ENCODE measurements at places on chromosomes 5 and 9.

- no peak for DNase-seq
These were observed 14.0 kb upstream of the TNIP1 start for GRCh38 chr5:151094852-151095245.

- no peak for DNase-seq
These were observed 14.1 kb upstream of the TNFAIP8 start for GRCh38 chr5:119341452-119342349.

DNA sequence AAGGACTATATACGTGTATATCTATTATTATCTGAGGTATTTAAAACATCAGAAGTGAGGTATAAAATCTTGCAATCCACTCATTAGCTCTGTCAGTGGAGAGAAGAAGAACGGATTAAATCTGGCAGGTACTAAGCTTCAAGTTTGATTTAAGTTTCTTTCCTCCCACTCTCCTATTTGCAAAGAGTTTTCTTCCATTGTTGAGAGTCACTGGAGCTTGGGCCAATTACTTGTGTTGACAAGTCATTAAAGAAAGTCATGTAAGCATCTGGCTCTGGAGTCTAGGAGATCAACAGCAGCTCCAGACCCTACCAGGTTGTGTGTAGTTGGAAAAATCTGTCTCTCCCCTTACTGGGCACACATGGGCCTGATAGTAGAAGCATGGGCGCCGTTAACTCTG lies 476.8 kb upstream of the SMARCA2 start:
- no peak for DNase-seq

GRCh38 chr5:153543959-153544470 lies 53.5 kb downstream of the GRIA1 start:
- no peak for DNase-seq

GRCh38 chr5:33422191-33422590 lies 18.6 kb upstream of the TARS1 start:
- DNase-seq: no peak

- DNase-seq: peak; percentile 32
These were observed 16.3 kb downstream of the NMRK1 start for GRCh38 chr9:75071530-75072122.

GRCh38 chr5:125199968-125200865 lies 453.8 kb upstream of the ZNF608 start:
- DNase-seq: no peak

- no peak for DNase-seq
These were observed 31.8 kb upstream of the PTGS1 start for GRCh38 chr9:122338994-122339393.

DNA sequence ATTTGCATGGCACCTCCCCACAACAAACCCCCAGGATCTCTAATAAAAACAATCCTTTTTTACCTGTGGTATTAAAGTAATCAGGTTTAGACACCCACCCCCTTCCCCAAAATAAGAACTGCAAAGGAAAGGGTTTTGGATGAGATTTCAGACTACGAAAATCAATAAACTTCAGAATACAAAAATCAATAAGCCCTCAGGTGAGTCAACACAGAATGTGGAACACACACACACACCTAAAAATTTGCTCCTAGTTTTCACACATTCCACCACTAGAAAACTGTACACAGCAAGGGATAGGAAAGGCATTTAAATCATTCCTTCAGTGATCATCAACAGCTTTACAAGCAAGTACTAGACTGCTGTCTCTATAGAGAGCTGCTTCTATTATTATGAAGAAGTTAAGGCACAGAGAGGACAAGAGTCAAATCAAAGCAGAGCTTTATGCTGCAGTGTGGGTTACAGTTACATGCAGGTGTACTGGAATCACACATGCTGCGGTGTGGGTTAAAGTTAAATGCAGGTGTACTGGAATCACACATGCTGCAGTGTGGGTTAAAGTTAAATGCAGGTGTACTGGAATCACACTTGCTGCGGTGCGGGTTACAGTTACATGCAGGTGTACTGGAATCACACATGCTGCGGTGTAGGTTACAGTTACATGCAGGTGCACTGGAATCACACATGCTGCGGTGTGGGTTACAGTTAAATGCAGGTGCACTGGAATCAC lies 36.3 kb downstream of the PFDN1 start:
- no peak for DNase-seq

GRCh38 chr5:85441853-85442252 lies 1057.2 kb upstream of the EDIL3 start:
- no peak for DNase-seq

GRCh38 chr9:89642789-89643188 lies 38.0 kb downstream of the GADD45G start:
- DNase-seq: no peak

GRCh38 chr9:133781828-133782135 lies 43.6 kb upstream of the SARDH start:
- no peak for DNase-seq

GRCh38 chr5:88952344-88952743 lies 69.4 kb upstream of the MEF2C start:
- DNase-seq: no peak

DNA sequence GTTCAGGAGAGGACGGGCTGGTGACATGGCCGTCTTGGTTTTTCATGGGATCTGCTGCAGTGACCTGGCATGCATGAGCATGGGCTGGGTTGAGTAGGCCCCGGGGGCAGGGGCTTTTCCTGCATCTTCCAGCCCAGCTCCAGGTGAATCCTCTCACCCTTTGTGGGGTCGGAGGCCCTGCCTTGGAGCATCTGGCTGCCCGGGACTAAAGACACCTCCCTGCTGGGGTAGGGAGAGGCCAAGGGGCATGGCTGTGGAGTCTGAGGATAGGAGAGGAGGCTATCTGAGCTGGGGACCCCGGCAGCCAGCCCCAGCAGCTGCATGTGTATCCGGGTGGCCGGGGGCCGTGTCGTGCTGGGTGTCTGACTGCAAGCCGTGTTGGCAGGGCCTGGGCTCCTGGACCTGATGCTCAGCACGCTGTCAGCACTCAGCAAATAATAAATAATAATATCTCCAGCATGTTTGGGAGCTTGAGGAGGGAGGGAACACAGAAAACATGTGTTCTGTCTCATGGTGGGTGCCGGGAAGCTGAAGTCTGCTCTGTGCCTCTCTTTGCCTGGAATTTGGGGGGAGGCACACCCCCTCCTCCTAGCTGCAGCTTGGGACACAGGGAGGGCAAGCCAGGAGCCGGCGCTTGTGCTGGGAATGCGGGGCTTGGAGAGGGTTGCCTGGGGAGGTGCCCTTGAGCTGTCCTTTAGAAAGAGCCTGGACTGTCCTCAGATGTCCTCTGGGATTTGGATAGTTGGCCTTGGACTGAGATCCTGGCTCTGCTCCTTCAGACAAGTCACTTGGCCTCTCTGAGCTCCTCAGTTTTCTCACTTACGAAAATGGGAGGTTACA lies 28.4 kb upstream of the PITX1 start:
- no peak for DNase-seq

GRCh38 chr5:124349931-124350330 lies 396.5 kb downstream of the ZNF608 start:
- no peak for DNase-seq

DNA sequence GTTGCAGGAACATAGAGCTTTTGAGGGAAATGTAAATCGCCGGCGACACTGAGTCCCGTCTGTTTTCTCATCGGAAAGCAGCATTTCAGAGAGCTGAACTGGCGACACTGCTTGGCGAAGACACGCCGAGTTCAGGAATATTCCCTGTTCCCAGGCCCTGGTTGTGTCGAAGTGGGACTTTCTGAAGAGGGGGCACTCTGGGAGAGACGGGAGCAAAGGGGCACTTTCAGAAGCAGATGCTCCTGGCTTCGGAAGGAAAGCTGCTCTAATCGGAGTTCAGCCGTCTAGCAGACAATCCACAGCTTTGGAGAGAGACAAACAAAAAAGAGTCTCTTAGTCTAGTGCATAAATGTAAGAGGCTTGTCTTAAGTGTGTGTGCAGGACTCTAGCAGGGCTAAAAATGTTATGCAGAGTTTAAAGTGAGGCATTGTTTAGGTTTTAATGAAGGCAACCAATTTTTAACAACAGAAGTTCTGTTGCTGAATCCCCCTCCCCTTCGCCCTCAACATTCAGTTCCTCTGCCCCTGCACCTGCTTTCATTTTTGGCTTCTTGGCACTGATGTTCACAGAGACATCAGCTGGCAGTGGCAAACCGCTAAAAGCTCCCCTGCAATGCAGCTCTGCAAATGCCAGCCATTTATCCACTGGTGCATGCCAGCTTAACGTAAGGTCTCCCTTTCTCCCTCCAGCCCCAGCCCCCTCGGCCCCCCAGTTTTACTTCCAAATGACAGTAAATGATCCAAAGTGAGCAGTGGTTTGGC lies 289.5 kb upstream of the MPDZ start:
- DNase-seq: no peak

- DNase-seq: no peak
These were observed 47.4 kb downstream of the MYO10 start for GRCh38 chr5:16888694-16889124.

GRCh38 chr5:69167493-69167855 lies 524 bp downstream of the CCNB1 start:
- no peak for DNase-seq

- no peak for DNase-seq
These were observed 1387.2 kb upstream of the ACO1 start for GRCh38 chr9:30997291-30997690.

GRCh38 chr9:72979405-72980100 lies 26.7 kb upstream of the ALDH1A1 start:
- DNase-seq: no peak

- peak; percentile 75 for DNase-seq
These were observed 21.7 kb upstream of the NANS start for GRCh38 chr9:98034593-98035546.

Measured in stimulated activated CD4-positive, alpha-beta T cell treated with anti-CD3 and anti-CD28 coated beads, Interleukin-15, amount 100 ng/mL, for 1 hour (primary cell).